DMS79 treated with DMSO at 0.1 percent for 48 hours (cell line): ENCODE measurements at places on chromosomes 3 and 15.

DNA sequence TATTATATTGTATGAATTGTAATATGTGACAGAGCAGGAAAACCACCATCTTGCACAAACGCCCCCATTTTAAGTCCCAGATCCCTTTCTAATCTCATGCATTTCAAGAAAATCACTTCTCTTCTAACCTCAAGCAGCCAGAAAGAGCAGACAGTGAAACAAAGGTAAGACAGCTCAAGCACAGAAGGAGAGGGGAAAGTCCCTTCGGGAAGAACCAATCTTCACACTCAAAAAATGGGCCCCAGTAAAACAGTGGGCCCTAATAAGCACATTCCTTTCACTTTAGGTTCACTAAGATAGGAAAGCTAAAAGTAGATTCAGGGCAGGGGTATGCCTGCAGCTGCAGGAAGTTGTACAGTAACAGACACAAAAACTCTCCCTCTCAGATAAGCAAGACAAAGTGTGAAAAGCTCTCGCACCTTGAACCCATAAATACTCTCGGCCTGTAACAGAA is 1268.7 kb downstream of the SI start:
- no peak for DNase-seq

GRCh38 chr3:179933914-179934313 is 102.8 kb downstream of the PEX5L start:
- DNase-seq: no peak

DNA sequence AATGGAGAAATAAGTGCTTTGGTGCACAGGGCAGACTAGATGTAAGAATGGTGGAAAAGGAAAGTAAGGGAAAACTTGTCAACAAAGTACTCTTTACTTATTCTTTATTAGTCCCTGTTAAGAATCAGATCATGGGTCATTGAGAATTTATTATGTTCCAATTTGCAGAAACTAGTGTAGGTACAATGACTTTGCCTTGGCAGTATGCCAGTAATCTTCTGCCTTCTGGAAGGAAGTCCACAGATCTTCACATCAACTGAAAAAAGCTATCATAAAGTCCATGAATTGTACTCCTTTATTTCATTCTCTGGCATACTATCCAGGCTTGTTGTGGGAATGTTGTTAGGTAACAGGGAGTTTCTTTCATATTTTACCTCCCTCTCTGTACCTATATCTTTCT is 88.2 kb upstream of the FLNB start:
- DNase-seq: no peak

DNA sequence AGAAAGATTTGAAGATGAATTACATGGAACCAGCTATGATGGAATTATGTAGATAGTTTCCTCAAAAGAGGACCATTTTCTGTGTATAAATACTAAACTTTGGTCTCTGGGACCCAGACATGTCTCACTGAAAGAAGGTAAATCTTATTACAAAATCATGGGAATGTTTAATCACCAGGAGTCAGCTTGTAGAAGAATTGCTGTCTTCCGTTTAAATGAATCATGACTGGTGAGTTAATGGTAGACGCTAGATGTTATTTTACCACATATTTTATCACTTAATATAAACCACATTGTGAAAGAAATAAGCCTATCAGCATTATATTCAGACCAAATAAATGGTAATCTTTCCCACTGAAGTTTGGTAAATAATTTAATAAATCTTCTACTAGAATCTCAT is 322.3 kb upstream of the SUCLG2 start:
- DNase-seq: no peak

GRCh38 chr3:128436214-128436613 is 30.5 kb downstream of the DNAJB8 start:
- DNase-seq: no peak

DNA sequence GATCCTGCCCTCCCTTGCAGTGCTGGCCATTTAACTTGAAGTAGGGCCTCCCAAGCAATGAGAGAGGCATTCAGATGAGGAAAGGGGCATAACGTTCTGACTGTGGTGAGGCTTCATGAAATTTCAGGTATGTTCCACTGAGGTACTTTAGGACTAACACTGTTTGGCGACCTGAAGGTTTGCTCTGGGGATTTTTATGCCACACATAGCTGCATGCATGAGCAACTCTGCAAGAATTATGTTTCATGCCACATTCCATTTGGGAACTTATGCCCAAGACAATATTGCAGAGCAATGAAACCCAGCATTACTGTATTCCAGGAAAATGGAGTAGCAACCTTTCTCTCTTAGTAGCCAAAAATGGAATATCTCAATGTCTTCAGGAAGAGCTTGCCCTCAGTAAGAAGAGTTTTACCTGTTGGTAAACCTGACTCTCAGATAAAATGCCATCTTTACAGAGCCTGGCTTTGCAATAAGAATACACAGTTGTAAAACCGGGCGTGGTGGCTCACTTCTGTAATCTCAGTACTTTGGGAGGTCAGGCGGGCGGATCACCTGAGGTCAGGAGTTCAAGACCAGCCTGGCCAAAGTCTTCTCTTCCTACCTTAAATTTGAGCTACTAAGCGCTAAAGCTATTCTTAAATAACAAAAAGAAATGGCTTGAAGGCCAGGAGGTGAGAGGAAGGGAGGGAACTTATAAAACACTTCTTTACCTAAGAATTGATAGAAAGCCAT is 16.7 kb upstream of the TBL1XR1 start:
- no peak for DNase-seq

GRCh38 chr15:73249499-73249898 is 119.3 kb downstream of the HCN4 start:
- DNase-seq: no peak
